ENCODE measurements at places on chromosomes 13 and 19. TPM values are rescaled to one million over a fixed set of nuclear protein-coding genes. Genes with fewer than 3 reads are reported as not detected.
A peak's percentile ranks its signal among the peaks of the same experiment; 100 is the strongest.

DNA sequence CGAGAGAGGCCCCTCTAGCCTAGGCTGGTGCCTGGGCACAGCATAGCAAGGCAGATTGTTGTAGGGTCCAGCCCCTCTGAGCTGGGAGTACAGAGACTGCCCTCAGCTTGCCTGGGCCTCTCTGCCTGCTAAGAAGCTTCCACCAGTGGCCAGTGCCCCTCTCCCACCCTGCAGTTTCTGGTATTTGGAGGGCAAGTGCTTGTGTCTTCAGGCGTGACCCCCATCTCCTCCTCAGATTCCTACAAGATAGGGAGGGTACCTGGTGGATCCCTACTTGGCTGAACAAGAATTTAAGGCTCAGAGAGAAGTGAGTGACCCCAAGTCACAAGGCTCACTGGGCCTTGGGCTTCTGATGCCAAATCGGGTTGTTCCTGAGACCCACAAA, 152.7 kb downstream of the URI1 start:
- no peak overlapping the region for H3K27ac ChIP-seq
- no peaks in the 10 kb centered on the region for H3K4me1 ChIP-seq
- H3K4me3 ChIP-seq: no peak overlapping the region
- H3K36me3 ChIP-seq: no peaks in the 10 kb centered on the region

DNA sequence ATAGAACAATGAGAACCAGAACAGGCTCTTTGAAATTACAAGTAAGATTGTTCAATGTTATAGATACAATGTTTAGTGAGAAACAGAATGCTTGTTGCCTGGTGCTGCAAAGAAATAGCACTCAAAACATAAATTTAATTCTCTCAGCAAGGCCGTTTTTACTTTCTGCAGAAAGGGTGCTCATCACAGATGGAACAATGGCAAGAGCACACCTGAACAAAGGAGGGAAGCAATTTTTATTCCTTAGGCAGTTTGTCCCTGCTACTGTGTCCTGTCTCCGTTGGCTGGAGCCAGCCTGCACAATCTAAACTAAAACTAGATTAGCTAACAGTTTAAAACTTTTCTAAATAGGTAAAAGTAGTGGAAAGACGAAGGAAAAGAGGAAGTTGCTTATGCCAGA, 10.4 kb upstream of the ZNF8 start:
- no peaks in the 10 kb centered on the region for H3K27me3 ChIP-seq
- peaks cover 38% of the 10 kb centered on the region for H3K36me3 ChIP-seq
- H3K4me3 ChIP-seq: no peak overlapping the region
- no peak for DNase-seq
- H3K27ac ChIP-seq: no peak overlapping the region
- no peaks in the 10 kb centered on the region for H3K4me1 ChIP-seq

- peaks cover 23% of the 10 kb centered on the region for H3K4me1 ChIP-seq
- peak; percentile 94 for DNase-seq
- no peaks in the 10 kb centered on the region for H3K27me3 ChIP-seq
- H3K4me3 ChIP-seq: peak overlapping the region; percentile 69
- peaks cover 9% of the 10 kb centered on the region for H3K36me3 ChIP-seq
These were observed 1.4 kb upstream of the RAVER1 start for GRCh38 chr19:10334588-10335351.

F10 gene
- total RNA-seq: 1.00 TPM

GRCh38 chr13:27370305-27370872, 54.0 kb upstream of the GTF3A start:
- DNase-seq: no peak
- H3K4me1 ChIP-seq: no peaks in the 10 kb centered on the region
- H3K4me3 ChIP-seq: no peak overlapping the region
- no peak overlapping the region for H3K27ac ChIP-seq

DNA sequence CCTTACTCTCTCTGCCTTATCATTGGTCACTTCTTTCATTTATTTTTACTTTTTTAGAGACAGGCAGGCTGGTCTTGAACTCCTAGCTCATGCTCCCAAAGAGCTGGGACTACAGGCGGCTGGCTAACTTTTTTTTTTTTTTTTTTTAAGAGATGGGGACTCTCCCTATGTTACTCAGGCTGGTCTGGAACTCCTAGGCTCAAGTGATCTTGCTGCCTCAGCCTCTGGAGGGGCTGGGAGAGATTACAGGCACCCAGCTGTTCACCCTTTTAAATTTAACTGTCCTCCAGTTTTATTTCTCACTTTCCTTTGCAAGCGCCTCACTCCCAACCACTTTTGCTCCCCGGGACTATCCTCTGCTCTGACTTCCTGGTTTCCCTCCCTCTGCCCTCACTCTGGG, 5.6 kb upstream of the CLDN10 start:
- no peak overlapping the region for H3K4me3 ChIP-seq
- no peaks in the 10 kb centered on the region for H3K36me3 ChIP-seq
- H3K27ac ChIP-seq: no peak overlapping the region
- no peak for DNase-seq
- peaks cover 2% of the 10 kb centered on the region for H3K27me3 ChIP-seq

GRCh38 chr19:29962793-29963192, 20.8 kb downstream of the URI1 start:
- no peaks in the 10 kb centered on the region for H3K36me3 ChIP-seq
- no peak for DNase-seq
- H3K4me3 ChIP-seq: no peak overlapping the region

DNA sequence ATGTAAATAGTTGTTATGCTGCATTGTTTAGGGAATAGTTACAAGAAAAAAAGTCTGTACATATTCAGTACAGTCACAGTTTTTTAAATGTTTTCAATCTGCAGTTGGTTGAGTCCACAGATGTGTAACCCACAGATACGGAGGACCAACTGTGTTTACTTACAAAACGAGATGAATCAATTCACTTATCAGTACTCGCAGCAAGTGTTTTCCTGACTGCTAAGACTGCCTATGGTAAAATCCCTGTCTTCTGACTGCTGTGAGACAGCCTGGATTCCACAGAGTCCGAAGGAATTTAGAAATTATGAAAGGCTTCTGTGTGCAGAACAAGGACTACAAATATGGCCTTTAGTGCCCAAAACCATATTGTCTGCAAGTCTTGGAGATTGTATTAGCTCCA, 45.7 kb upstream of the C1QTNF9 start:
- H3K4me1 ChIP-seq: peaks cover 3% of the 10 kb centered on the region
- DNase-seq: no peak
- no peaks in the 10 kb centered on the region for H3K27me3 ChIP-seq
- no peaks in the 10 kb centered on the region for H3K36me3 ChIP-seq

CRX gene
- total RNA-seq: not detected
